Fibroblast of villous mesenchyme (primary cell): ENCODE measurements at places on chromosomes 11 and 22.

GRCh38 chr11:77705195-77705875, 67.7 kb upstream of the CLNS1A start:
- peak; percentile 37 for DNase-seq

GRCh38 chr22:50201191-50202129, 649 bp downstream of the SELENOO start:
- peak; percentile 16 for DNase-seq

DNA sequence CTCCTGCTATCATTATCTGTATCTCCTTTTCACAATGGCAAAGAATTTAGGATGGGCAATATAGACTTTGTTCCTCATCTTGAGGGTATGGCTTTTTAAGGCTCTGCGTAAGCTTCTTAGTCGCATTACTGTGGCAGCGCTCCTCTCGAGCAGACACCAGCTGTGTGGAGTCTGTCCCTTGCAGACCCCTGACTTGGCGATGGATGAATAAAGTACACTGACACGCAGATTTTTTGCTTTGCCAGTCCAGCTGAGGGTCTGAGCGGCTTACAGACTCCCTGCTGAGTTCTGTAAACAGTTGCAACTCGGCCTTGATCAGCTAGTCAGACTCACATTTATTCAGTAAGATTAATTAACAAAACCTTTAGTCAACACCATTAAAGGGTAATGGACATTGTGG, 390.0 kb upstream of the CNTN5 start:
- DNase-seq: no peak

DNA sequence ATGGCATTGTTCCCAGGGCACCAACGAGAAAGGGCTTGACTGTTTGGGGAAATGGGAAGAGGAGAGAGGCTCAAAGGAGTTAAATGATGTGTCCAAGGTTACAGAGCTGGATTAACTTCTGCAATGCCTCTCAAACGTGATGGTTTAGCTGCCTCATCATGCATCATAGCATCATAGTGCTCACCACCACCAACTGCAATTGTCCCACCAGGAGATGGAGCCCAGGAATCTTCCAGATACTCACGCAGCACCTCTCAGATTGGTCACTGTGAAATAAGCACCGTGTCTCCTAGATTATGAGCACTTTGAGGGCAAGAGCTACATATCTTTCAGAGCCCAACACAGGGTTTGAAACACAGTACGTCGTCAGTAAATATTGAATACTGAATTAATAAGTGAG, 69.2 kb downstream of the PRSS23 start:
- no peak for DNase-seq

GRCh38 chr22:30284172-30284571, 5.1 kb downstream of the CASTOR1 start:
- no peak for DNase-seq

- no peak for DNase-seq
These were observed 144.1 kb downstream of the CEP164 start for GRCh38 chr11:117471776-117472175.

DNA sequence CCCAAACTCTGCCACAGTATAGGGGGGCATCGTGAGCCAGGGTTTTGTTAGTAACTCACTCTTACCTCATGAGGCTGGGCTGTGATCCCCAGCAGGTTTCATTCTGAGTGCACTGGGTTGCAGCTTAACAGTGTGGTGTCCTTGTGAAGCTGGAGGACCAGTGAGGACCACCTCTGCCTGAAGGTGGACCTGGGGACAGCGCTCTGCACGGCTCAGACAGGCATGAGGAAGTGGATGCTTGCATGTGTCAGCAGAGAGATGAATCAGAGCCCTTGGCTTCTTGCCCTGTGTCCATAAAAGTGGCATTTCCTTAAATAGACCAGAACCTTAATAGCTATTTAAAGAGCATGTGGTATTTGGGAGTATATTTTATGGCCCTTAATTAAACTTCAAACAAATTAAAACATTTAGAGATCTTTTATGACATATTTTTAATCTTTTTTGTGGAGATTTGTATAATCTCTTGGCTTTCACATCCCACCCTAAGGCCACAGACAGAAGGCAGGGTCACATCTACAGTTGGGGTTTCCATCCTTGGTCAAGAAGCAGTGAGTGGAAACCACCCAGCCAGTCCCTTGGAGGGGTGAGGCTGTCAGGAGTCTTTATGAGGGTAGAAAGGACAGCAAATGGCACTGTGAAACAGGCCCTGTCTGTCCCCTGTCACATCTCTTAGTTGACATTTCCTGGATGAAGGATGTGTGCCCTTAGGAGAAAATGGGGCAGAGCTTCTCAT, 24.8 kb upstream of the ADORA2A start:
- peak; percentile 97 for DNase-seq

DNA sequence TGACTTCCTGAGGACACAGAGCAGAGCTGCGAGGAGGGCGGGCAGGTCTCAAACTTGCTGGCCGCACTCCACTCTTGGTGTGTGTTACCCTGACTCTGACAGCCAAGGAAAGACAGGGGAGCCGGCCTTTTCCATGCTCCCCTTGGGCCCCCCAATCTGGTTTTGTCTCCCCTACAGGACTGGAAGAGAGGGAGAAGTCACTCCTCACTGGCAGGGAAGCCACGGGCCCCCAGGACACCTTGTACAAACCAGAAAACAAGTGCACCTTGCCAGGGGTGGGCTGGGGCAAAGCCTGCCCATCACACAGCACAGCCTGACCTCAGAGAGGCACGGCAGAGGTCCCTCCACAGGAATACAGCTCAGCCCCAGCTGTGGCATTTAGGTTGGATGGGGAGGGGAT, 20.2 kb downstream of the CBX7 start:
- no peak for DNase-seq

DNA sequence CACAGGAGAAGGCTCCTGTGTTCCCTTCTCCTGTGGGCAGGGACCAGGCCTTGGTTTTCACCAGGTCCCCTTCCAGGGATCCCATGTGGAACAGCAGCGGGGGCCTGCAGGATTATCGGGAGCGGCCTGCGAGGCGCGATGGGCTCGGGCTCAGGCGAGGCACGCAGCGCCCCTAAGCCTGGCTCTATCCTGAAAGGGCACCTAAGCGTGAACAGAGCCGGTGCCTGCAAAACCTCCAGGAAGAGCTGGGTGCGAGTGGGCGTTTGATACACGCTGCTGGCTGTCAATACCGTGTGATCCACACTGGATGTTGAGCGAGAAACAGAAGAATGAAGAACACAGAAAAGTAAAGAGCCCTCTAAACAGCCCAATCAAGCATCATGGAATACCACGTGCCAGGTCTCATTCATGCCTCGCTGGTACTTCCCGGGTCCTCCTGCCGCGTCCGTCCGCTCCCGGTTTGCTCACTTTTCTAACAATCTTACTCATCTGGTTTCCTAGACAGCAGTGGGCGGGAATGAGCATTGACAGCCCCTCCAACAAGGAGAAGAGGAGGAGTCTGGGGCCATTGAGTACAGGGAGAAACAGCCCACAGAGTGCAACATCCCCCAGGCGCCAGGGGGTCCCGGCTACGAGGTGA, 12.5 kb downstream of the OSBPL5 start:
- DNase-seq: no peak

GRCh38 chr11:130102301-130103249, 32.9 kb downstream of the APLP2 start:
- no peak for DNase-seq

- DNase-seq: peak; percentile 55
These were observed 43.5 kb upstream of the CYP2D6 start for GRCh38 chr22:42174062-42174461.

GRCh38 chr22:25754527-25755202, 12.7 kb downstream of the MYO18B start:
- DNase-seq: peak; percentile 74

GRCh38 chr11:30984442-30984816, 385.1 kb downstream of the DCDC1 start:
- no peak for DNase-seq
